ENCODE measurements at places on chromosomes 13 and 19.

- DNase-seq = no peak
Observed at GRCh38 chr19:36851898-36852297, 1.2 kb downstream of the ZNF345 start.

DNA sequence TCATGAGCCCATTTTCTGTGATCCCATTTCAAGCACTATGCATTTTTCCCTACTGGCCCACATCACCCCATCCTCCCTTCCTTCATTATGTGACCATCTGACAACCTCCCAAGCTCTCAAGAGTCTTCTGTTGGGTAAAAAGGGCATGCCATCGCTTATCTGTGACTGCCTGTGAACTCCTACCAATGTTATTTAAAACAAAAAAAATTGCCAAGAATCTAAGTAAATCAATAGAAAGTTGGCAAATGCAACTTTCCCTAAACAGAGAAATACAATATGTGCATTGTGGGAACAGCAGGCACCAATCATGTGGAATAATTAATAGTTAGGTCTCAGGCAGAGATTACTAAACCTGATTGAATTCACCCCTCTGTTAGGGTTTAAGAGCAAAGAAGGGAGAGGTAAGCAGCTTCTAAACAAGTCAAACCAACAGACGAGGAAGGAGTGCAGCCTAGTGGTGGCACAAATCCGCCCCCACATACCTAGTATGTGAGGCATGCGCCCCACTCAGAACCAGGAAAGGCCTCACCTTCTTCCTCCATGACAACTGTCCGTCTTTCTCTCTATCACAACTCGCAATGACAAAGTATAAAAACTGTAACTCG, 29.8 kb downstream of the DZIP1 start:
- no peak for DNase-seq

DNA sequence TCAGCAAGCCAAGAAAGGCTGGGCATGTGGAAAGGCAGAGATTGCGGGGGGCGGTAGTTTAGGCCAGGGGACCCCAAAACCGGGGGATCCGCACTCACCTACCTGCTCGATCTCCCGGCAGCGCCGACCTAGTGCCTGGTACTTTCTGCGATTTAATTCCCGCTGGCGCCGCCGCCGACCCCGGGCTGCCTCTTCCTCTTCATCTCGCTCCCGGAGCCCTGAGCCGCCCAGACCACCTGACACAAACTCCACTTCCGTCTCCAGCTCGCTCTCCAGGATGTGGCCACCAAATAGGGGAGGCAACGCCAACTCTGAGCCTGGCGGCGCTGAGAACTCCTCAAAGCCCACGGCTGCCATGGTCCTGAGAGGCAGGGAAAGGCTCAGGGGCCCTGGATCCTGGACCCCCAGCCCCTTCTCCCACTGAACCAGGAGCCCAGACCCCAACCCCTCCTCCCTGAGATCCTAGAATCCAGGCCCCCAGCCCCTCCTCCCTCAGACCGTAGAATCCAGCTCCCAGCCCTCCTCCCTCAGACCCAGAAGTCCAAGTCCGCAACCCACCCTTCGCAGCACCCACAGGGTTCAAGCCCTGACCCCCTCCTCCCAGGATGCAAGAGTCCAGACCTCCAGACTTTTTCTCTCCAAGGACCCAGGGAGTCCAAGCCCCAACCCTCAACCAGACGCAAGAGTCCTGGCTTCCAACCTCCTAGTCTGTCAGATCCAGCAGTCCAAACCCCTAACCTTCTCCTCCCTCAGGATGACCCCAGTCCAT, 933 bp downstream of the TFPT start:
- no peak for DNase-seq

DNA sequence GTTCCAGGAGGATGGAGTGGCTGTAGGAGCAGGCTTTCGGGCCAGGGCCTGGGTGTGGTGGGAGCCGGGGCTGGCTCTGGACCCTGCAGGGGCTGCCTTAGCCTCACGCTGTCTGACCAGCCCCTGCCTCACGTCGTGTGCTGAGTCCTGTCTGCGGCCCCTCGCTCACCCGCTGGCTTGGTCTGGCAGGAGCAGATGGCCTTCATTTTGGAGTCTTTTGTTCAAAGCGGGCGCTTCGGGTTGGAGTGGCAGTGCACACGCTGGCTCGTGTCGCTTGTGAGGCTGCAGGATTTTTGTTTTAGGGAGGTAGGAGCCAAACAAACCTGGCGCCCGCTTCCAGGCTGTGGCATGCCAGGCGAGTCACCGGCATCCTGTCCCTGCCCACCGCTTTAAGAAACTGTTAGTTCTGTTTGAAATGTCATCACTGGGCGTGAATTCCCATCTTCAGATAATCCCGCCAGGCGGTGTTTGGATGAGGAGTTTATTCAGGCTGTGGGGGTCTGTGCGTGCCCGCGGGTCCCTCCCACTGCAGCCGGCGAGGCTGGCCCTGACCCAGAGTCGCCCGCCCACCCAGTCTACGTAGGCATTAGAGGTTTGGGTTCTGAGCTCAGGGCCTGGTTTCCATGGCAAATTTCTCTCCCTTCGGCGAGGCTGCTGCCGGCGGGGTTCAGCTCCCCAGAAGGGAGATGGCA, 89.8 kb downstream of the KDM4B start:
- no peak for DNase-seq

DNA sequence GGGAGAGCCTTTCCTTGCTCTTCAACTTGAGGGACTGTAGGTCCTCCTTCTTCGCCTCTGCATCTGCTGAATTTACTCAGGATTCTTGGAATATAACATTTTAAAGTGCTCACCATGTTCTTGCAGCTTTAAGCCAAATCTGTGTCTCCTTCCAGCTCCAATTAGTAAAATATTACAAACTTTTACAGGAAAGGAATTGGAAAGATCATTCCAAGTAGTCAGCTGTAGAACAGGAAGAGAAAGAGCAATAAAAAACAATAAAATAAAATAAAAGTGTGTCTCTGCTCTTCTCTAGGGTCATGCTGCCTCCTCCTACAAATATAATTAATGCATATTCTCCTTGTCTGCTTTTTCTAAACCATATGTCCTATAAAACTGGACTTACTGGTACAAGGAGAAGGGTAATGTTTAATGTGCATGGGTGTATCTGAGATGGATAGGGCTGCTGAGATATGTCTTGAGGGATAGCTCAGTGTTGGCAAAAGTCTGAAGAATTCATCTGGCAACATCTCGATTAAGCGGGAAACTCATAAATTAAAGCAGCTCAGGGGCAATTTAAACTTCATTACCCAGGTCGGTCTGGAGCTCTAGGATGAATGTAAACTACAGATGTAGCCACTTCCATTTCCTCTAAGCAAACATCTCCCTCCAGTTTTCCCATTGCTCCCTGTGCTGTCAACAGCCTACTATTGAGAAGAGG, 25.0 kb downstream of the ENOX1 start:
- no peak for DNase-seq

- no peak for DNase-seq
Observed at GRCh38 chr19:55398200-55398925, 9.2 kb downstream of the UBE2S start.

DNA sequence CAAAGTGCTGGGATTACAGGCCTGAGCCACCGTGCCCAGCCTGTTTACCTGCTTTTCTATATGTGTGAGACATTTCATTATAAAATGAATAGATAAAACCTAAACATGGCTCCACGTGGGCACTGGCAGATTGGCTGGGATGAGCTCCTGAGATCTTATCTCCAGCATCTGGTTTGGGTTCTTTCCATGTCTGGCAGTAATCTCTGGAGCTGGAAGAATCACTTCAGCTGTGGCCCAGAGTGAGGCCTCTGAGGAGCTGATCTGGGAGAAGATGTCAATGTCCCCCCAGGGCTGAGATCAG, 5.5 kb upstream of the SULT2A1 start:
- DNase-seq = no peak

DNA sequence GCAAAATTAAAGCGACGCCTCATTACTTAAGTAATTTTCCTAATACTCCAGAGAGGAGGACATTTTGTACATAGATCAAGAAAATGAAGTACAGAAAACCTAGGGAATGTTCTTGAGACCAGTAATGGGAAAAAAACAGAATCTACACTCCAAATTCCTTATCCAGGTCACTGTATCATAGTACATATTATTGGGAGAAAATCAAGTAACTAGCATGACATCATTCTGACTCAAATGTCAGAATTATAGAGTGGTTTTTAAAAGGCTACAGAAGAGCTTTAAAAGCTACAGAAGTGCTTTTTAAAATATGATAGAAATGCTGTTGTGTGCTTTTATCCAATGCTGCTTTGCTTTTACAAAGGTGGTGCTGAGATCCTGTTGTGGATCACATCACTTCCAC, 86.3 kb upstream of the SLC15A1 start:
- no peak for DNase-seq

DNA sequence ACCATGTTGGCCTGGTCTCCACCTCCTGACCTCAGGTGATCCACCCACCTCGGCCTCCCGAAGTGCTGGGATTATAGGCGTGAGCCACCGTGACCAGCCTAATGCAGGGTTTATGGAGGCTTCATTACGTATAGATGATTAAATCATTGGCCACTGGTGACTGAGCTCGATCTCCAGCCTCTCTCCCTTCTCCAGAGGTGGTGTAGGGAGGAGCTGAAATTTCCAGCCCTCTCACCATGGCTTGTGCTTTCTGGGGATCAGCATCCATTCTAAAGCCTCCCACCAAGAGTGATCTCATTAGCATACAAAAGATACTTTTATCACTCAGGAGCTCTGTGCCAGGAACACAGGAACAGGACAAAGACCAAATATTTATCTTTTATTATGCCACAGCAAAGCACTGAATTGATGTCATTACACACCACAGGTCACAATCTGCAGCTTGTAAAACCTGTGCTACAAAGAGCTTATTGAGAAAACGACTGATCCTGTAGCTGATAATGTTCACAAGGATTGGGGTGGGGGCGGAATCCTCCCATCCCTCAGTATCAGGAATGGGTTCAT, 32.4 kb downstream of the RHPN2 start:
- DNase-seq = no peak

DNA sequence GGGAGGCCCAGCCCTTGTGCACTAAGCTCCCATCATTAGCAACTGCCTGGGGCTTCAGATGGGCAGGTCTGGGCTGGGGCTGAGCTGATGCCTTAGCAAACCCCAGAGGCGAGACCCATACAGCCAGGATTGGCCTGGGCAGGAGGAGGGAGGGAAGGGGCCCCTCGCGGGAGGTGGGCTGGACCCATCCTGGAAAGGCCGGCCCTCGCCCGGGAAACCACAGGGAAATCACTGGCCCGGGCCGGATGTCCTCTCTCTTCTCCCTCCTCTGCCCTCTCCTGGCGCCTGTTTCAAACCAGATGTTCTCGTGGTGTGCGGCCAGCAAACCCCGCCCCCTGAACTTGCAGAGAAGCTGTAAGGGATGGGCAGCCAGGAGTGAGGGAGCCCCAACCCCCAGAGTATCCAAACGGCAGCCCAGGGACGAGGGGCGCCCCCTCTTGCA, 43.1 kb downstream of the TMEM255B start:
- DNase-seq = peak; percentile 27

- no peak for DNase-seq
Observed at GRCh38 chr13:36979361-36980050, 19.6 kb downstream of the ALG5 start.

DNA sequence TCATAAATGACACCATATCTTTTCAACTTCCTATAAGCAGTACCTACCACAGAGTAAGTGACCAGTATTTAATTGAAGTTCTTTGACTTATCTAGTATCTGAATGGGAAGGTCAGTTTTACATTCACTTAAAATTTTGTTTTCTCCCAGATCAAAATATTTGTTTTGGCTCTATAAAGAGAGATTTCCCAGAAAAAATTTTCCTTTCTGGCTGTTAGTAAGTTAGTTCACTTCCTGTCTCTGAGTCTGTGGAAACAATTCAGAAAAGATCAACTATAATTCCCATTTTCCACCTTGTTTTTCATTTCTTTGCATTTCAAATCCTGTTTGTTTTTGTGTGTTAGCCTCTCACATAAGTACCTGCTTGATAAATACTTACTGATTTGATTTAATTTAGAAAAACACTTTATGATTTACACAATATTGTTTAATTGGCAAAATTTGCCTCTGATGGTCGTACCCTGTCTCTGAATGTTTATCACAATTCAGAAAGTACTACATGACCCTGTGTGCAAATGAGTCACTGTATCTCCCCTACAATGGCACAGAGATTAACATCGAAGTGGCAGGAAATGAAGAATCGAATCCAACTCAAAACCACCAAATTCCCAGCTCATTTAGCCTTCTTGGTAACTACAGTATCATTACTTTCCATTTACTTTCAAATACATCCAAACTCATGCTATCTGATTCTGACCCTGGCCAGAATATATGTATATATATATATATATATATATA, 15.4 kb upstream of the MED4 start:
- no peak for DNase-seq

DNA sequence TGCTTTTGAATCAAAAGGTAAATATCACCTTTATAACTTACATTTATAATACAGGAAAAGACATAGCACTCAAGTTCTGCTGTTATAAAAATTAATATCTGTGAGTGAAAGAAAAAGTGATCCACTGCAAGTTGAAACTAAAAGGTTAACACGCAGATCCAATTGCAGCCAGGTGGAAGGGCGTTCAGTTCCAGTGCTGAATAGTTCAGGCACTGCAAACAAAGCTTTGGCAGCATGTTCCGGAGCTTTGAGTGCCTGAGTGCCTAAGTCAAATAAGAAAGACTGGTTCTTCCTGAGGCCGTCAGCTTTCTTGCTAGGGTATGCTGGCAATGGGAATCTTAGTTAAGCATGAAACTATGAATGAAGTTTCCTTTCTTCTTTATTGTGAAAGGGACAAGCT, 200.3 kb downstream of the LMO7 start:
- DNase-seq = no peak

- DNase-seq = peak; percentile 13
Observed at GRCh38 chr13:27450921-27451471, 632 bp upstream of the MTIF3 start.

DNA sequence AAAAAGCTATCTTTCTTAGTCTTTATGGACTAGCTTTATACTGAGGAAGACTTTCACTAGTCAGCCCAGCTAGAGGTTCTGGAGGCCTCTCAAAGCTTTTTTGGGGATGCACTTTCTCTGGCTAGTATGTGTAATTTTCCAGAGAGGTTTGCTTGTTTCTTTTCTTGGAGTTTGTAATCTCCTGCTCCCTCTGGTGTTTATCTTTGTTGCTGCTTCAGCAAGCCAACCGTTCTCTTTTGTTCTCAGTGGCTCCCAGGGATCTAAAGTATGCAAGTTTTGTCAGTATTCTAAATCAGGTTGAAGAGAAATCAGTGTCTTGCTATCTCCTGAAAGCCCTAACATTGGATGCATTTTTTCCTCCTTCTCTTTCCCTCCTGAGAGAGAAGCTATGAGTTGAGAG, 121.1 kb upstream of the MYO16 start:
- no peak for DNase-seq

GRCh38 chr13:58908019-58908679, 1255.6 kb downstream of the DIAPH3 start:
- DNase-seq = no peak

- no peak for DNase-seq
Observed at GRCh38 chr13:22041741-22042140, 370.9 kb downstream of the FGF9 start.

DNA sequence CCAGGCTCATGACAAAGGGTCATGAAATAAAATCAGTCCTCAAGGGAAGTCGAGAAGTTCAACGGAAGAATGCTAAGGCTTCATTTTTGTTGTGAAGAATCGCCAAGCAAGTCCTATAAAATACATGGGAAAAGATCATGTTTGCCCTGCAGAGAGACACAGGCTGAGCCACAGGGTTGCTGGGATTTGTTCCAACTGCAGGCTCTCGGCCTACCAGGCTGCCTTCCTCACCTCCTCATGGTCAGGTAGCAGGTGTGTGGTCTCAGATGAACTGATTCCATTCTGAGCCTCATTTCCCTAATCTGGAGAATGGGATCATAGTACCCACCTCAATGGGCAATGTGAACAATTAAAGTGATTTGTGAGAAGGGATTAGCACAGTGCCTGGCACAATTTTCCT, 114.9 kb upstream of the SPATA13 start:
- no peak for DNase-seq

All from HTR-8/SVneo (cell line).